Activated CD4-positive, alpha-beta T cell treated with anti-CD3 and anti-CD28 coated beads, Interleukin-2, amount 10 ng/mL, durations not matched to agents 24 days and 14 days (primary cell): ENCODE measurements at places on chromosomes 7 and 10. TPM values are rescaled to one million over a fixed set of nuclear protein-coding genes. Genes with fewer than 3 reads are reported as not detected.

Gene ABCB1
- 1.4 and 2.2 TPM in 2 replicates for total RNA-seq

Gene ANKRD30A
- total RNA-seq: not detected in 2 replicates

Gene PTPRN2
- total RNA-seq: 0.31 and 0.33 TPM in 2 replicates

Gene H2BK1
- total RNA-seq: 0.83 TPM in 1 of 2 replicates, not detected in the other

DNA sequence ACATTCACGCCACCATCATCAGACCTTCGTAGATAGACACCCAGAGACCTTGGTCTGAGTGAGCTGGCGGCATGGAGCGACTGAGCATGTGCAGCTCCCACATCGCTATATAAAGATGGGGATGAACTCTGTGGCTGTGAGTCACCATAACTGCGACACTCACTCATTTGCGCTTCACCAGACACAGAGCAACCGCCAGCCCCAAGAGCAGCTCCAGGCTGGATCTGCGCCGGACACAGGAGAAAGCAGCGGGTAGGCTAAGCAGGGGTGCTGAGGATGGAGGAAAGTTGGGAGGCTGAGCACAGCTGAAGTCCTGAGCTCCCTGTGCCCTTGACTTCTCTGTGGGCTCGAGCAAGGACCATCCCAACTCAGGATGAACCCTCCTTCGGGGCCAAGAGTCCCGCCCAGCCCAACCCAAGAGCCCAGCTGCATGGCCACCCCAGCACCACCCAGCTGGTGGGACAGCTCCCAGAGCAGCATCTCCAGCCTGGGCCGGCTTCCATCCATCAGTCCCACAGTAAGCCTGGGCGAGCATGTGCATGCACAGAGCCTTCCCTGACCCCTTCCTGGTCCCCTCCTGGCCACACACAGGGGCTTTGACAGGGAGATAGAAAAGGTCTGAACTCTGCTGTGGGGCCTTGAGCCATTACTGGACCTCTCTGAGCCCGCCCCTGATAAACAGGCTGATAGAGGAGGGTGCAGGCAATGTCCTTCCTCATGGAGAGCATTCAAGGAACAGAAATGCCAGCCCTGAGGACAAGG is at the start of gene OPN4:
Gene OPN4, plus strand, starts transcription at position 137 of the 762 bp plus-strand sequence. Its CDS starts 237 bp downstream, at position 374.
- DNase-seq: no peak

DNA sequence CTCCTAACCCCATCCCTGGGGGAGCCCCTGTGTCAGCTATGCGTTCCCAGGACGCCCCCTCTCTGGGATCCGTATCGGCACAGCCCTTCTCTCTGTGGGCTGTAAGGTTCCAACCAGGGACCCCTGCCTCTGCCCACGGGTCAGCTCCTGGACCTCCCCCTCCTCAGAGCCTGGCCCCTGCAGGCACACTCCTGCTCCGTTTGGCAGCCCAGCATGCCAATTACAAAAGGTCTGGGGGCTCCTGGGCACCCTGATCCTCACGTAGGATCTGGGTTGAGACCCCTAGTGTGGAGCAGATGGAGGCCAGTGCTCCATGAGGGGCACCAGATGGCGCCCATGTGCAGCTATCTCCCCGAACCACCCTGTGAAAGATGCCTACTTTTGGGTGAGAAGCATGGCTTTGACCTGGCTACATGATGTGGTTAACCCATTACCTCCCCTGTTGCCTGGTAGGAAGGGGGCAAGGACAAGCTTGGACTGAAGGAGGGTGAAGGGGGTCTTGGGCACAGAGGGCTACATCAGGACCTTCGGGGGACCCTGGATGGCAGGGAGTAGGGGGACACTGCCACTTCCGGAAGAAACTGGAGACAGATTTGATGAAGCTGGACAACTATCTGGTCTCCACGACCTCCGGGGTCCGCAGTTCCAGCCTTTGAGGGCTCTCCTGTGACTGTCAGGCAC is 9.0 kb downstream of the TACR2 start:
- DNase-seq: peak; percentile 68

DNA sequence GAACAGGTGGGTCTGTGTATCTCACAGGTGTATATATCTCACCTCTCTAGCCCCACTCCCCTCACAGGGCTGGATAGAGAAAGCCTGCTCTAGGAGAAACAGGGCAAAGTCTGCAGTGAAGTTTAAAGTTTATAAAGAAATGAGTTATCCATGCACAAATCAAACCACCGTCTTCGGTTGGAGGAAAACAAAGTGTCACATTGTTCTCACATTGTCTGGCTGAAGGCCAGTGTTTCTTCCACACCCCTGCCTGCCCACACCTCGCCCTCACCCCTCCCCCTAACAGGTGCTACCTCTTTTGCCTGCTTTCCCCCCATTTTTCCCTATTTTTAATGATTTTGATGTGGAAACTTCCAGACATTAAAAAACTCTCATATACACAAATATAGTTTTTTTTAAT is 25.8 kb downstream of the AQP1 start:
- DNase-seq: peak; percentile 37
